ENCODE measurements at places on chromosomes 13 and 19.

GRCh38 chr19:16342002-16342715 is 17.5 kb downstream of the KLF2 start:
- DNase-seq: no peak

DNA sequence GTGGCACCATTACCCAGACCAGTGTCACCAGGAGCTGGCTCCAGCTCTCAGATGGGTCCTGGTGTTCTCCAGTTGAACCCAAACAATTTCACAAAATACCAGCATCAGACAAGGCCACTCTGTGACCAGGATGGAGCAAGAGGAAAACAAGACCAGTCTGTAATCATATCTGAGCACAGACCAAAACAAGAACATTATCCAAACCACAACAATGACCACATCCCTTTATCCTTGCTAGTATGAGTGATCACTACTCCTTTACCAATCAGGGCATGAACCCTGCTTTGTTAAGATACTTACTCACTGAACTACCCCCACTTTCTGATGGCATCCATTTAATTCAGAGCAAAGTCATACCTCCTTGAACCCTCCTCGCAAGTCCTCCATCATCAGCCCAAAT is 145.9 kb downstream of the NUFIP1 start:
- DNase-seq: no peak

DNA sequence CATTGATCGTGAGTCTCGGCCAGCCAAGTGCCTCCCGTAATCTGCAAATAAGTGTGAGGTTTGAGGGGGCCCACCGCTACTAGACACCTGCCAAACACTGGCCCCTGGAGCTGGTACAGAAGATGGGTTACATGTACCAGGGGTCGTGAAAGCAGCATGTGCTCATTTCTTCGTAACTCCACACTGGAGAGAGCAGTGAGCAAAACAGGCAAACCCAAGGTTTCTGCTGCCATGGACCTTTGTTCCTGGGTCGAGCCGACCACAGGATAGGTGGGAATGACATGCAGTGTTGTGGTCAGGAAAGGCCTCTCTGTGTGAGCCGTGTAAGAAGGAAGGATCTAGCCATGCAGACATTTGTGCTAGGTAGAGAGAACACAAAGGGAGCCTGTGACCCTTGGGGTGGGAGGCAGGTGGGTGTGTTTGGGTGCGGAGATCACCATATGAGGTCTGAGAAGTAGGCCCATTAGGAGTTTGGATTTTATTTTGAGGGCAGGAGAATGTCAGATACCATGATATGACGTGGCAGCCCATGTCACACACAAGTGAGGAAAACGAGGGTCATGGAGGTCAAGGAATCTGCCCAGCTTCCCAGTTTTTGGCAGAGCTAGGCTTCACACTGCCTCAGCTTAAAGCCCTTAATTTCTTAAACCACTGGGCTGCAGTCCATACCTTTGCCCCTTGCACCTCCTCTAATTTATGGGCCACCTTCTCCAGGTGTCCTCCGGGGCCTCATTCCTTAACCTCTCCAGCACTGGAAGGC is 919 bp downstream of the GTF3A start:
- DNase-seq: no peak

DNA sequence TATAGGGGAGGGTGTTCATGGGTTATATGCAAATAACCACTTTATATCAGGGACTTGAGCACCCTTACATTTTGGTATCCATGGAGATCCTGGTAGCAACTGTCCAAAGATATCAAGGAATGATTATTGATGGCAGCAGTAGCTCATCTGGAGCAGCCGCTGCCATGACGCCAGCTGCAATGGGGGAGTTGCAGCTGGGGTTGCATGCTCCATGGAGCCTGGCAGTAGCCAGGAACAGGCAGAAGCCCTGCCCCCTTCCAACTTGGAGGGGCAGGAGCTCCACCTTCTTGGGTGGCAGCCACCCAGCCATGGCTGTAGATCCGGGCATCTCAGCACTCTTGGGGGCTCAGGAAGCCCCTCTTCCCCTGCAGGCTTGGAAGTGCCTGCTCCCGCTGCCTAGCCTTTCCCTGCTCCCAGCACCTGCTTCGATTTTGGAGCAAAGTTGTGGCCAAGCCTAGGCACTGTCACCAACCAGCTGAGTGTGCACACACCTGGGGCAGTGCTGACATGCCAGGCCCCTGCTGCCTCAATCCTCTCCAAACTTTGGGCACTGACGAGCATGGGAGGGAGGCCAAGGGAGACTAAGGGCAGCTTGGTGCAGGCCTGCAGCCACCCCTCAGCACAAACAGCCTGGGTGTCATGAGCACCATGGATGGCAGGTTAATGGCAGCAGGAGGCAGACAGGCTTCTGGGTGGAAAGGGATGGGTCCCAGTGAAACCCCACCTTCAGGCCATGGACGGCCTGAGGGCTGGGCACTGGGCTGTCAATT is 235.6 kb upstream of the CSNK1A1L start:
- DNase-seq: no peak

DNA sequence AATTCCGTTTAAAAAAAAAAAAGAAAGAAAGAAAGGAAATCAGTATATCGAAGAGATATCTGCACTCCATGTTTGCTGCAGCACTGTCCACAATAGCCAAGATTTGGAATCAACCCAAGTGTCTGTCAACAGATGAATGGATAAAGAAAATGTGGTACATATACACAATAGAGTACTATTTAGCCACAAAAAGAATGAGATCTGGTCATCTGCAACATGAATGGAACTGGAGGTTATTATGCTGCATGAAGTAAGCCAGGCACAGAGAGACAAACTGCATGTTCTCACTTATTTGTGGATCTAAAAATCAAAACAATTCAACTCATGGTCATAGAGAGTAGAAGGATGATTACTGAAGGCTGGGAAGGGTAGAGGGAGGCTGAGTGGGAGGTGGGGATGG is 16.3 kb downstream of the ZNF565 start:
- no peak for DNase-seq

GRCh38 chr13:77312311-77312710 is 14.6 kb downstream of the MYCBP2 start:
- DNase-seq: no peak

DNA sequence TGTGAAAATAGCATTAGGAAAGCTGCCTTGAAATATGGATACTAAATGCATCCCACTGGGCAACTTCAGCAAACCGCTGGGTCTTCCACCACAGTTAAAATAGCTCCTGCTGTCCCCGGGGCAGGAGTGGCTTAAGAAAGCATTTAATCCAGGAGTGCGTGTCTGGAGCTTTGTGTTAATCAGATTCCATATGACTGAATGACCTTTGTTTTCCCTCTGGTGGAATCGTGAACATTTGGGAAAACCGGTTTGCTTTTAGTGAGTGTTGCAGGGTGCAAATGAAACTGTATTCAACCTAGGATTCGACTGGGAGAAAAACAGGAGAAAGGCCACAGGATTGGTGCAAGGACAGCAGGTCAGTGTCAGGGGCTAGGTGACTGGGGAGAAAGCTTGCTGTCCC is 237.6 kb upstream of the MAB21L1 start:
- DNase-seq: peak; percentile 89

DNA sequence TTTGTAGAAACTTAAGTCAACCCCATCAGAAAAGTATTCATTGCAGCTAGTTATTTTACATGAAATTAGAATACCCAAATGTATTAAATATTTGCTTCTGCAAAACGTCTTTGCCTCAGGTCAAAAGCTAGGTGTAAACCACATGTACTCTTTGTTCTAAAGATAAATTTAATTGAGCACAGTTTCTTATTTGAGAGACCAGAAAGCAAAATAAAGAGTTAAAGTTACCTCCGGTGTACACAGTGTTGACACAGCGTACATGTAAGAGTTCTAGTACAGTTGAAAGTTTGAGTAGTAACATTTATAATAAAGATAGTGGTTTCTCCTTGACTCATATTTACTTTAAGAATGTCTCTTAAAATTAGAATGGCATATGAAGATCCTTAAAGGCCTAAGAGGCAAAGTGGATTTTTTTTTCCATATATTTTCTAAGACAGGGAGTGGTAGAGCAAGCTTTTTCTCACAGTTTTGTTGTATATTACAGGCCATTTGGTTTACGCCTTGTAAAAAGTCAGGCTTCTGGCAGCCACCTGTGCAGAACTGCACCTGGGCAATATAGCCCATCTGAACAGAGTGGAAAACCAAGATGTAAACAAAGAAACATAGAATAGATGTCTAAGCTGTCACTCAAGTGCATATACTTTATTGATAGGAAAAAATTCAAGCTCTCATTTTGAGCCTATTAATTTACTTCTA is 2.9 kb downstream of the LRCH1 start:
- no peak for DNase-seq

GRCh38 chr13:71291842-71292146 is 575.2 kb downstream of the DACH1 start:
- DNase-seq: no peak

GRCh38 chr19:49567861-49568441 is 12.4 kb downstream of the NOSIP start:
- DNase-seq: no peak

- peak; percentile 59 for DNase-seq
Observed at GRCh38 chr19:47421844-47422395, 2.6 kb upstream of the MEIS3 start.

DNA sequence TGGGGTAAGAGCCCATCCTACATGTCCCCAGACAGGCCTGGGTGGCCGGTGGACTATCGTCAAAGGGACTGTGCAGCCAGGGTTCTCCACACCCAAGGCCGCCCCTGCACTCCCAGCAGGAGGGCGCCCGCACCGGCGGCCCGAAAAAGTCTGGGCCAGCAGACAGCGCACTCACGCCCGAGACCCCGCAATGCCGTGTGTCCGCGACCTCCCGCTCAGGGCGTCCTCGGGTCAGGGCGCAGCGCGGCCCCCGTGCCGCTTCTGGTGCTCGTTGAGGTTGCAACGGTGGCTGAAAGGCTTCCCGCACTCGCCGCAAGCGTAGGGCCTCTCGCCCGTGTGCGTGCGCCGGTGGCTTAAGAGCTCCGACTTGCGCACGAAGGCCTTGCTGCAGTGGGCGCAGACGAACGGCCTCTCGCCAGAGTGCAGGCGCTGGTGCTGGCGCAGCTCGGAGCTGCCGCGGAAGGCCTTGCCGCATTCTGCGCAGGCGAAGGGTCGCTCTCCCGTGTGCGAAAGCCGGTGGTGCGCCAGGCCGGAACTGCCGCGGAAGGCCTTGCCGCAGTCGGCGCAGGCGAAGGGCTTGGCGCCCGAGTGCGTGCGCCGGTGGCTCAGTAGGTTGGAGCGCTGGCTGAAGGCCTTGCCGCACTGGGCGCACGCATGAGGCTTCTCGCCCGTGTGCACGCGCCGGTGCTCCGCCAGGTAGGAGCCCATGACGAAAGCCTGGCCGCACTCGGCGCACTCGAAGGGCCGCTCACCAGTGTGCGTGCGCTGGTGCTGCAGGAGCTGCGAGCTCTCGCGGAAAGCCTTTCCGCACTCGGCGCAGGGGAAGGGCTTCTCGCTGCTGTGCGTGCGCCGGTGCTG is 2.8 kb upstream of the A1BG start:
- peak; percentile 25 for DNase-seq

DNA sequence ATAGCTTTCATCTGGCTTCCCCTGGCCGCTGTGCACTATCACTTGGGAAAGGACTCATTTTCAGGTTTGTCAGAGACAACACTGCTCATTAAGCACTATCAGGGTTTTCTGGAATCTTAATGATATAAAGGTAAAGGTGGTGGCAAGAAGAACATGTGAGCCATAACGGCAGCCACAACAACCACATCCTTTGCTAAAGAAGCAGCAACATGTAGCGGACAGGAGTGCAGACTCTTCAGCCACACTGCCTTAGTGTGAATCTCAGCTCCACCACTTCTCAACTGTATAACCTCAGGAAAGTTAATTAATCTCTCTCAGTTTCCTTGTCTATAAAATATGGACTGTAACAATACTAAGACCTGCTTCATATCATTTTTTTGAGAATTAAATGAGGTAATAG is 24.1 kb upstream of the MIR17HG start:
- no peak for DNase-seq

DNA sequence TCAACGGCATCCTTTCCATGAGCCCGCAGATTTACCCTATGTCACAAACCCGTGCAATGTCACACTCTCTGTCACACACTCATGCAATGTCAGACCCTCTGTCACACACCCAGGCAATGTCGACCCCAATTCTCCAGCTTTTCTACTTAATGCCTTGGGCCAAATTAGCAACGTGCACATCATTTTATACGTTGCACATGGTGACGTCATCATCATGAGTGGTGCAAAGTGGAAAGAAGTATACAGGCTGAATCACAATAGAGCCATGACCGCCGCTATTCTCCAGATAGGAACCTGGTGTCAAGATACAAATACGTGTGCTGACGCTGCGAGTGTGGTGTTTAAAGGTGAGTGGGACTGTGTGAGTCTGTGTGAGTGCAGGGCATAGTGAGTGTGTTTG is 21.7 kb upstream of the ZNF845 start:
- DNase-seq: no peak

DNA sequence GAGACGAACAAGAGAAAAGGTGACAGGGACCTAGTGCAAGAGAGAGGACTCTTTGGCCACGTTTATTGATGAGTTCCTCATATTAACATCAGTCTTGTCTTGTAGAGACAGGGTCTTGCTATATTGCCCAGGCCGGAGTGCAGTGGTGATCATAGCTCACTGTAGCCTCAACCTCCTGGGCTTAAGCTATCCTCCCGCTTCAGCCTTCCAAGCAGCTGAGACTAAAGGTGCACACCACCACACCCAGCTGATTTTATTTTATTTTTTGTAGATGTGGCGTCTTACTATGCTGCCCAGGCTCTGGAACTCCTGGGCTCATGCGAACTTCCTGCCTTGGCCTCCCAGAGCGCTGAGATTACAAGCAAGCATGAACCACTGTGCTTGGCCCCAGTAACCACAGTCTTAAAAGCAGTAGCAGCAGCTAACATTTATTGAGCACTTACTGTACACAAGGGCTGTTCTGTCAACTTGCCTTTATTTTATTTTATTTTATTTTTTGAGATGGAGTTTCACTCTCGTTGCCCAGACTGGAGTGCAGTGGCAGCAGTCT is 1.1 kb upstream of the SH2D3A start:
- no peak for DNase-seq

Measured in fibroblast of skin of scalp (primary cell).